ENCODE measurements at places on chromosomes 12 and 14.
A peak's percentile ranks its signal among the peaks of the same experiment; 100 is the strongest.

GRCh38 chr14:28987516-28987915, 220.9 kb downstream of the FOXG1 start:
- H3K4me3 ChIP-seq = no peak overlapping the region
- no peaks in the 10 kb centered on the region for H3K36me3 ChIP-seq
- H3K27me3 ChIP-seq = no peaks in the 10 kb centered on the region
- no peak for DNase-seq

DNA sequence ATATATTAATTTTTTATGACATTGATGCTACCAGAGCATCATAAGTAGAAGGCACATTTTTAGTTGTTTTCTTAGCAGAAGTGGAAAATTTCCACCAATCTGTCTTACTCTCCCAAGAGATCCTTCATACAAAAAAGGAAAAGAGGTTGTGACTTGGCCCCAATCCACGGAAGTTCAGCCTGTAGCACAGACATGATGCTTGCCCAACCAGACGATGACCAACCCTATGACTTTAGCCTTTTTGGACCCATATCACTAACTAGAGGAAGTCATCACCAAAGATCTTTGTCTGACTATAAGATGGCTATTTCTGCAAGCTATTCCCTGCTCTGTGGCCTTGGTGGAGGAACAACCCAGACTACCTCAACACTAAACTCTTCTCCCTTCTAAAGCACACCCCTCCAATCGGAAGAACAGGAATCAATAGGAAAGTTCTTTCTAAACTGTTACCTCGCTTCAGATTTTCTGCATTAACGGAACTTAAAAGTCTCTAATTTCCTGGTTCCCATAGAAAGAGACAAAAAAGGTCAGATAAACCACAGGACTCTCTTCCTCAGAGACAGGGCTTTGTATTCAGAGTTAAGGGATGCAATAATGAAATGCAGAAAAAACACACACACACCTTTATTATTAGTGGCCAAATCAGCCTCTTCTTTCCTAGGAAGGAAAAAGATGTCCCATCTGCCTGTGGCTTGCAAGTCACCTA, 4.1 kb upstream of the RHOJ start:
- no peak for DNase-seq
- H3K27me3 ChIP-seq = peaks cover 3% of the 10 kb centered on the region
- no peaks in the 10 kb centered on the region for H3K36me3 ChIP-seq
- no peaks in the 10 kb centered on the region for H3K4me1 ChIP-seq
- no peak overlapping the region for H3K27ac ChIP-seq

DNA sequence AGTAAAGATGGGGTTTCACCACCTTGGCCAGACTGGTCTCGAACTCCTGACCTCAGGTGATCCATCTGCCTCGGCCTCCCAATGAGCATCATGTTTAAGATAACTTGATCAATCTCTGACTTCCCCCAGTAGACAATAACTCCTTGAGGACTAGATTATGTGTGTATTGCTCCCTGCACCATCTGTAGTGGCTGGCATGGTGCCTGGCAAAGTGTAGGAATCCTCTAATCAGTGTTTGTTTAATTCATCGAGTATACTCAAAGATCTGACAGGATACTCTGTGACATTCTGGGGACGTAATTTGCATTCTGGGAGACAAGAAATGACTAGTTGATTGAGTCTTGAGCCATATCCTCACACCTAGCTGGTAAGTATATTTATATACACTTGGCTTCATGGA, 873.5 kb upstream of the TMEM132C start:
- no peaks in the 10 kb centered on the region for H3K36me3 ChIP-seq
- no peak overlapping the region for H3K27ac ChIP-seq
- no peak for DNase-seq
- H3K4me3 ChIP-seq = no peak overlapping the region
- peaks cover 4% of the 10 kb centered on the region for H3K27me3 ChIP-seq

DNA sequence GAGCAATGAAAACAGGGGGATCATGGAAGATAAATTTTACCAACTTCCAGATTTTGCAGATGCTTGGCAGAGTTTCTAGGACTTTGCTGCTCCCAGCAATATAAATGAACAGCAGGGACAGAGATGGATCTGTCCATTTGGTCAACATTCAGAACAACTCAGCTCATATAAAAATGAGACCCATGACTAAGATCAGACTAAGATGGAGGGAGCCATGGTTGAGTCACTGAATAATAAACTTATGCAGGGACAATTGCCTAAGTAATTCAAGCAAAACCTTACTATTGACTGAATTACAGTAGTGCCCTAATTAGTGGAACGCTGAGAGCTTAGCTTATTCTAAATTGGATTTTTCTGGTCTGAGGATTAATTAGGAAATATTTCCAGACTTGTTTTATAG, 205.1 kb downstream of the SLC5A8 start:
- DNase-seq = no peak
- no peak overlapping the region for H3K4me3 ChIP-seq
- no peaks in the 10 kb centered on the region for H3K4me1 ChIP-seq
- H3K36me3 ChIP-seq = peaks cover 12% of the 10 kb centered on the region
- no peaks in the 10 kb centered on the region for H3K27me3 ChIP-seq
- no peak overlapping the region for H3K27ac ChIP-seq

DNA sequence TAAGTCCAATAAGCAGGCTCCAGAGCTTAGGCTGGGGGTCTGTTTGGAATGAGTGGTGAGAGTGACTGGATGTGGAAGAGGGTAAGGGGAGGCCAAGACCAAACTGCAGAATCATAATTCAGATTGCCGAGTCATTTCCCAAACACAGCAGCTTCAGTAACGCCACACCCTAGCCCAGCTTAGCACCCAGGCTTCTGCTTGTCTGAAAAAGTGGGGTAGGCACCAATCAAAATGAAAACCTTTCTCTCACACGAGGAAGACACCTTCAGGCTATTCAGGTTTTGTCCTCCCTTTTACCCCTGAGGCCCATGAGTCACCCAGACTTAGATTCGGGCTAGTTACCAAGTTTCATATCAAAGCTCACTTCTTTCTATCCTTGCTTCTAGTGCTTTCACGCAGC, 306.1 kb downstream of the DAD1 start:
- no peak overlapping the region for H3K4me3 ChIP-seq
- peaks cover 5% of the 10 kb centered on the region for H3K4me1 ChIP-seq
- no peak overlapping the region for H3K27ac ChIP-seq
- DNase-seq = no peak
- H3K27me3 ChIP-seq = no peaks in the 10 kb centered on the region

DNA sequence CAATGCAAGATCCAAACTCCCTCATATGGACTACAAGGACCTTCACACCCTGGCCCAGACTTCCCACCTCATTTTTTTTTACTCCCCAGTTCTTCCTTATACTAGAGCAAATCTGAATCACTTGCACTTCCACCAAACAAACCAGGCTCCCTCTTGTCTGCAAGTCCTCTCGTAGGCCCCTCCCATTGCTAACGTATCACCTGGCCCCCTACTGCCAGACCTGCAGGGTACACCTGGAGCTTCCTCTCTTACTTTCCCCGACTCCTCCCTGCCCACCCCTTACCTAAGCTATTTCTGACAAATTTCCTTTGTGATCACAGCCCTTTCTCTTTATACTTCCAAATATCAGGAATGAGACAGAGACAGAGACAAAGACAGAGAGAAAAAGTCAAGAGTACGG, 463.9 kb downstream of the GALC start:
- H3K36me3 ChIP-seq = no peaks in the 10 kb centered on the region
- no peak for DNase-seq
- H3K4me1 ChIP-seq = no peaks in the 10 kb centered on the region
- H3K4me3 ChIP-seq = no peak overlapping the region

DNA sequence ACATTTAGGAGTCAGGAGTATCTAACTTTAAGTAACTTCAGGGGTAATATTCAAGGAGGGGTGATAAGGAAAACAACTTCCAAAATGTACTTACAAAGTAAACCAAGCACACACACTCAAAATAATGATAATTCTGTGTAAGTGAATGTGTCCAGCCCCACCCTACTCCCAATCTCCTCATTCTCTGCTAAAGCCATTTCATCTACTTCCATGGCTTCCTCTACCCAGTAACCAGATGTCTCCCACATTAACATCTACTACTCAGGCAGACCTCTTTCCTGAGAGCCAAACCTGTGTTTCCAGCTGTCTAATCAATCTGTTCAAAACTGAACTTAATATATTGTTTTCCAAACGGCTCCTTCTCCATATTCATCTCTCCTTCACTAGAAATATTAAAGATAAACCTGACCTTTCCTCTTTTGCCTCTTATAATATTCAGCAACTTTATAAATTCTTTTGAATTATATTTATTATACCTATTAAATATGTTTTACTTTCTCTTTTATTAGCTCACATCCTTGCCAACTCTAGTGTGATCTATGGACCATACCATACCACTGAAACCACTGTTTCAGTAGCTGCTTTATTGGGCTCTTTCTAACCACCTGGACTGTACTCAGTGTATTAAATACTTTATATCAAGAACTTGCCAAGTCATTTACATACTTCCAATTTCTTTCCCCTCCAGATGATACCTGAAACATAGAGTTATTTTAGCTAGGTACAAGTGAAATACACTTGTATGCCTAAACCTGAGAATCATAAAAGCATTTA, 170.7 kb downstream of the PPFIA2 start:
- no peak overlapping the region for H3K4me3 ChIP-seq
- H3K36me3 ChIP-seq = peaks cover 8% of the 10 kb centered on the region
- H3K27ac ChIP-seq = no peak overlapping the region
- peaks cover 5% of the 10 kb centered on the region for H3K4me1 ChIP-seq
- peaks cover 2% of the 10 kb centered on the region for H3K27me3 ChIP-seq

DNA sequence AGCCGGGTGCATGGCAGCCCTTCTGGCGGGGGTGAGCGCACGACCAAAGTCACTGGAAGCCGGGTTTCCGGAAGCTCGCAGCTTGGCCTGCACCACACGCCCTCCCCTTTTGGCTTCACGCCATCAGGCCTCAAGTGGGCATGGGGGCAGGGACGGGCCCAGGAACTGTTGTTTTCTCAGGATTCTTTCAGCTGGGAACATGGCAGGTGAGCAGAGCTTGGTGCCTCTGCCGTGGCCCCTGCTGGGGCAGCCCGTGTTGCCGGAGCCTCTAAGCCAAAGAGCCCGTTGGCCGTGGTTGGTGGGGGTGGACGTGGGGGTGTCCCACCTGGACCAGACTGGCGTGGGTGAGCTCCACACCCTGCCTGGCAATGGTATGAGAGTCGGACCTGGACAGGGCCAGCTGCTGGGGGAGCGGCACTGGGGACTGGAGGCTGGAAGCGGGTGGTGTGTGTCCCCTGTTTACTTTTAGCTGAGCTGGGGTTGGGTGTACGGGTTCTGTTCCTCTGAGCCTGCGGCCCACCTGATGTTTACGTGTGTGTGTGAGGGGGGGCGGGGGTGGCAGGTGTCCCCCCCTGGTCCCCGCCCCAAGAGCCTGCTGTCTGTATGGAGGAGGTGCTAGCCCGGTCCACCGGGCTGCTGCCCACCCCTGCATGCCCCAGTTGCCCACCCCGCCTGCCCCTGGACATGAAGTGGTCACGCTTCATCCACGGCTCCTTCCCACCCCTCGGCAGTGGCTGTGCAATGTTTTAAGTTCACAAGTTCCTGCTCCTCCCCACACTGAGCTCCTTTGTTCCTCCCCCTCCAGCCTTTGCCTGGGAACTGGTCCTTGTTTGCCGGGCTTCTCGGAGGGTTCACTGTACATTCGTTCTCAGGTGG, 28.7 kb upstream of the PLD4 start:
- no peaks in the 10 kb centered on the region for H3K27me3 ChIP-seq
- H3K4me1 ChIP-seq = peaks cover 12% of the 10 kb centered on the region
- no peak overlapping the region for H3K4me3 ChIP-seq
- peak; percentile 18 for DNase-seq

DNA sequence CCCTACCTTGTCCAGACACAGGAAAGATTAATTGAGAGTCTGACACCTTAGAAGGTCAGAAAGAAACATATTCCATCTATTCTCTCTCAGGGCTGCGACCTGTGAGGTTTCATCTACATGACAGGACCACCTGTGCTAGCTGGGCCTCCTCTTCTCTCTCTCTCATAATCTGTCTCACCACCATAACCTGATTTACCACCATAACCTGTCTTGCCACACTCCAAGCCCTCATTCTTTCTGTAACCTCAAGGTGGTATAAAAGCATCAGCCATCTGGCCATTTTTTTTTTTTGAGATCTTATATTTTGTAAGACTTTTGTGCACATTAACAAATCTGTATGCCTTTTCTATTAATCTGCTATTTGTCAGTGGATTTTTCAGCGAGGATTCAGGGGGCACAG, 75.5 kb downstream of the ACADS start:
- no peak for DNase-seq
- H3K4me1 ChIP-seq = peaks cover 8% of the 10 kb centered on the region
- H3K27me3 ChIP-seq = no peaks in the 10 kb centered on the region

DNA sequence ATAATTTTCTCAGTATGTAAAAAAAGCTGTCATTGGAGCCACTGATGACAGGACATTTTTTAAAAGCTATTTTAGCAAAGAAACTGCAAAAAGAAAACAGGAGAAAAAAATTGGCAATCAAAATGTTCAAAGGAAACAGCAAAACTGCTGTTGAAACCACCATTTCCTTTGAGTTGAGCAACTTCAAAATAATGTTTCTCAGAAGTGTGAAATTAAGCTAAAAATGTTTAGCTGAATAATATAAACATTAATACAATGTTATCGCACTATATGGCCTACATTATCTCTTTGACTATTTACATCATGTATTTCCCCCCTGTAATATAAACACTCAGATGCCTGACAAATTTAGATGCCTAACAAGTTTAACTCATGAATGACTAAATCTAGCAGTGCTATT, 23.4 kb upstream of the GLIPR1 start:
- H3K36me3 ChIP-seq = no peaks in the 10 kb centered on the region
- no peak overlapping the region for H3K27ac ChIP-seq
- H3K27me3 ChIP-seq = no peaks in the 10 kb centered on the region
- H3K4me3 ChIP-seq = no peak overlapping the region

GRCh38 chr12:72872238-72872887, 600.2 kb downstream of the TRHDE start:
- no peak for DNase-seq
- H3K27ac ChIP-seq = no peak overlapping the region
- H3K27me3 ChIP-seq = no peaks in the 10 kb centered on the region
- no peak overlapping the region for H3K4me3 ChIP-seq
- peaks cover 2% of the 10 kb centered on the region for H3K4me1 ChIP-seq

DNA sequence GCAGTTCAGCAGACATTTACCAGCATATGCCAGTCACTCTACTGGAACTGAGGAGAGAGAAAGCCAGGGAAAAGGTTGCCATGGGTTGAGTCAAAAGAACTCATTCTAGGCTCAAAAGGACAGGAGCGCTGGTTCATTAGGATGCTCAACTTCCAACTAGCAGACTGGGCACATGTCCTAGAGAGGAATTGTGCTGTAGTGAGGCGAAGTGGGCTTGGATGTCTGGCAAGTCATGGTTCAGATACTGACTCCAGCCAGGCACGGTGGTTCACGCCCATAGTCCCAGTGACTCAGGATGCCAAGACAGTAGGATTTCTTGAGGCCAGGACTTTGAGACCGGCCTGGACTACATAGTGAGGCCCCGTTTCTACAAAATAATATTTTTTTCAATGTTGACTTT, 281.5 kb downstream of the CACNA1C start:
- H3K27ac ChIP-seq = peak overlapping the region; percentile 48
- H3K4me3 ChIP-seq = no peak overlapping the region
- DNase-seq = no peak
- H3K27me3 ChIP-seq = peaks cover 7% of the 10 kb centered on the region
- peaks cover 48% of the 10 kb centered on the region for H3K4me1 ChIP-seq
- no peaks in the 10 kb centered on the region for H3K36me3 ChIP-seq

Data from glutamatergic neuron (in vitro differentiated cells).